ENCODE measurements at places on chromosomes 5 and 9.
A peak's percentile ranks its signal among the peaks of the same experiment; 100 is the strongest.

DNA sequence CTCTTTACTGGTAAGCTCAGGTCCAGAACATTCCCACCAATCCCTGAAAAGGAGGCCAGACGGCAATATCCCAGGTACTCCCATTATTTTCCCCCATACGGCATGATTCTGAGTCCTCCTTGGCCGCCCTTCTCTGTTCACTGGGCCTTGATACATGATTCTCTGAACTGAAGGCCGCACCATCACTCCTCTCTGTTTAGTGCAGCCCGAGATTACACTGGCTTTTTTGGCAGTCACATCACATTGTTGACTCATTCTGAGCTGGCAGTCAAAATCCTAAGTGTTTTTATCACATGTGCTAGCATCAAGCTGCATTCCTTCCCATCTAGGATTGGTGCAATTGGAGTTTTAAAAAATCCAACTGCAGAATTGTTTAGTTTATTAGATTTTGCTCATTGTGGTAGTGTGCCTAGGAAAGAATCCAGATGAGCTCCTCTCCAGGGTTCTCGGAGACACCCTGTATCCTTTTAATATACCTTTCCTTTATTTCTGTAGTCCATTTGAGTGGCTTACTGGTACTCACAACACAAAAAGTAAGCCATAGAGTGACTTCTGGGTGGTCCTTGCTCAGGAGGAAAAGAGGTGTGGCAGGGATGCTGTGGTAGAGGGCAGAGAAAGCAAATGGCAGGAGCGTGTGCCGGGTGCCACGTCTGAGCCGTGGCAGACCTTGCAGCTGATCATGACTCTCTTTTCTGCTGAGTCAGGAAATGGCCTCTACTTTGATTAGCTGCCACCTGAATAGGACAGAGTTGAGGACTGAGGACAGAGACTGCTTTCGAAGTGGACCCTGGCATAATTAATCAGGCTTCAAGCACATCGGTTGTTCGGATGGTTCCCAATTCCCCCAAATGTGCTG, 121.1 kb upstream of the IL12B start:
- DNase-seq = no peak

- no peak for DNase-seq
Measured at GRCh38 chr5:34721327-34721726, 65.2 kb downstream of the RAI14 start.

DNA sequence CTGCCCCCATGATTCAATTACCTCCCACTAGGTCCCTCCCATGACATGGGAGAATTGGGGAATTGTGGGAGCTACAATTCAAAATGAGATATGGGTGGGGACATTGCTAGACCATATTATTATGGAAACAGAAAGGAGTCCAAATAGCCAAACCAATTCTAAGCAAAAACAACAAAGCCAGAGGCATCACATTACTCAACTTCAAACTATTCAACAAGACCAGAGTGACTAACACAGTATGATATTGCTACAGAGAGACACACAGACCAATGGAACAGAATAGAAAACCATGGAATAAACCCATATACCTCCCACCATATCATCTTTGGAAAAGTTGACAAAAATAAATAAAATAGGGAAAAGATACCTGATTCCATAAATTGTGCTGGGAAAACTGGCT, 710.5 kb upstream of the CDH9 start:
- DNase-seq = no peak

DNA sequence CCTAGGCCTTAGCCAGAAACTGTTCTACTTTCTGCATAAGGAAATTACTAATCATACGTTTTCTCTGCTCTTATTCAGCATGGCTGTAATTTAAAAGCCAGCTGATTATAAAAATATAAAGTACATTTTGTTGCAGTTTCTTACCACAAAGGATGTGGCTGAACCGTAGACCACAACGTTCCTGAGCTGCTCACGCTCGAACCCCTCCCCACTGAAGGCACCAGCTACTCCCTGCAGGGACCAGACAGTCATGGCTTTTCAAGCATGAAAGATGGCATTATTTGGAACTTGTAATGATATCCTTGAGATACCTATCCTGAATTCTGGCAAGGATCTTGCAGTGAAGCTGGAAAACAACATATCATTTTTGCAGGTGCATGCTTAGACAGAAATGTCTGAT, 91.8 kb upstream of the DMRT1 start:
- DNase-seq = no peak

DNA sequence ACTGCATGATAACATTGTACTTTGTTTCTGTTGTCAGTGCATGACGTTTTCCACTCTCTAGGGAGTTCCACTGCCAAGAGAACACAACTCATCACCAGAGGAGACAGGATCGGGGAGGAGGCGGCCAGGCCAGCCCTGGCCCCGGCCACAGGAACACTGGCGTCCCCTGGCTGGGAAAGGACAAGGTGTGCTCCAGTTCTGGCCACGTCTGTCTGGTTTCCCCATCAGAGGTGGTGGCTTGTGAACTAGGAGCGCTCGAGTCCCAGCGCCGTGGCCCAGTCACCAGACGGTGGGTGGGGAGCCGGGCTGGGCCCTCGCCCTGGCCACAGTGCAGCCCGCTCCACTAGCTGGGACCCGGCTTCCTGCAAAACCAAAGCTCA, 211.9 kb upstream of the IRX4 start:
- no peak for DNase-seq

GRCh38 chr5:55621229-55621628, 86.5 kb upstream of the PLPP1 start:
- peak; percentile 7 for DNase-seq

DNA sequence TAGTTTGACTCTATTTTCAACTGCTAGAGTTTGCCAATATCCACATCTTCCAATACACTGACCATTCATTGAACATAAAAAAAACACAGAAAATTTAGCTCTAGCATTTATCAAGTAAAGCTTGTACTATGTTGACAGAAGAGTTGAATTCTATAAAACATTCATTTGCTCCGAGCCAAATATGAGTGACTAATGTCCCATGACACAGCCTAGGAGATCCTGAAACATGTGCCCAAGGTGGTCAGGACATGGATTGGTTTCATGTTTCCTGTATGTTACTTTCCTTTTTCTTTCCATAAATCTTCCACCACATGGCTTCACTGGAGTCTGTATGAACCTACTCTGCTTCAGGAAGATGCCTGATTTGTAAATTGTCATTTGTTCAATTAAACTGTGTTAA, 122.4 kb upstream of the PRDM9 start:
- DNase-seq = no peak

DNA sequence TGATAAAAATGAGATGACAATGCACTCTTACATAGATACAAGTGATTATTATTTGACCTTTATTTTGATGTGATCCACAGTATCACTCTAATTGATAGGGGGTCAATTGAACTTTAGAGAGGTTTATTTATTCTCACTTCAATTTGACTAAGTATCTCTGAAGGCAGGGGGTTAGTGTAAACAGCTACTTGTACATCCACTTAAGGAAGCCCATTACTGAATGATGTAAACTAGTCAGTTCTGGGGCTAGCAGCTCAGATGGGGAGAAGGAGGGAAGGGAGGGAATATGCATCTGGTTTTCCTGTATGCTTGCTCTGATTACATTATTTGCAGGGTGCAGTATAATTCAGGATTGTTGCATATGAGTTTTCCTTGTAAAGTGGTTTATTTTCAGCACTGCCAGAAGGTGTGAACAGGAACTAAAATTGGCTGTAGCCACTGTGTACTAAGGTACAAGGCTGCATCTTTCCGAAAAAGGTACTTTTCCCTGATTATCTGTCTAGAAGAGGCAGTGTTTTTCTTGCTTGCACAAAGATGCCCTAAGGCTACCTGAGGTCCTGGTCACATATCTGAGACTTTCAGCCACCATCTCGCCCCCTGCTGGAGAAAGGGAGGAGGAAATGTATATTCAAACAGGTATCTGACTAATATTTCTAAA, 51.2 kb downstream of the MRPS27 start:
- peak; percentile 53 for DNase-seq

GRCh38 chr5:19928562-19929421, 59.2 kb downstream of the CDH18 start:
- no peak for DNase-seq

DNA sequence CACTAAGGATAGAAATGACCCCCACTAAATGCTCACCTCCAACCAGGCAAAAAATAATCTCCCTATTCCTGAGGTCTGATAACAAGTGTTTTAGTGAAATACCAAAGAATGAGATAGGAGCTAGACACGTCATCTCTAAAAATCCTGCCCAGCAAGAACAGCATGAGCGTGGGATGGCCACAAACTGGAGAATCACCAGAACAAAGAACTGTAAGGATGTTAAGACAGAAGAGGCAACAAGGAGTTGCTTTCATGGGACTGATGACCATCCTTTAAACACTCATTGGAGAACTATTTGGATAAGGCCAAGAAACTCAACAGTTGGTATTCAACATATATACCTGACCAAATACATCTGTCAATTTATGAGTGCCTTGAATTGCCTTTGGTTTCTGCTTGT, 113.7 kb downstream of the RASEF start:
- no peak for DNase-seq

DNA sequence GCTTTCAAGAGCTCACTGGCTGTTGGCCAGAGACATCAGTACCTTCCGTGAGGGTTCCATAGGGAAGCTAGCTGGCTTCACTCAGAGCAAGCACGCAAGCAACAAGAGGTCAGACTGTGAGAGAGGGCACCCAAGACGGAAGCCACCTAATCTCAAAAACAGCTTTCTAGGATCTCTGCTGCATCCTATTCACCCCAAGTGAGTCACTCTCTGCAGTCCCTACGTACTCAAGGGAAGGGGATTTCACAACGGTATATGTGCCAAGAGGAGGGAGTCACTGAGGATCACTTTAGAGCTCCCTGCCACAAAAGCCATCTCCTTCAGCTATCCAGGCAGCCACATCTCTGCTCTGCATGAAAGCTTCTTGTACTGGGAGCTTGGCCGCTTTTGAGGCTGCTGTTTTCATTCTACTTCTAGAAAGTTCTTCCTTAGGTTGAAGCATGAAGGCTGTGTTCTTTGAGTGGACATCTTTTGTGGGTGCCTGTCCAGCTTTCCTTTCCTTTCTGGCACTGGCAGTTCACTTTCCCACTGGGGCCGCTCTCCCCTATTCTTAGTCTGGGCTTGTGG, 249.5 kb downstream of the MAN2A1 start:
- peak; percentile 6 for DNase-seq

DNA sequence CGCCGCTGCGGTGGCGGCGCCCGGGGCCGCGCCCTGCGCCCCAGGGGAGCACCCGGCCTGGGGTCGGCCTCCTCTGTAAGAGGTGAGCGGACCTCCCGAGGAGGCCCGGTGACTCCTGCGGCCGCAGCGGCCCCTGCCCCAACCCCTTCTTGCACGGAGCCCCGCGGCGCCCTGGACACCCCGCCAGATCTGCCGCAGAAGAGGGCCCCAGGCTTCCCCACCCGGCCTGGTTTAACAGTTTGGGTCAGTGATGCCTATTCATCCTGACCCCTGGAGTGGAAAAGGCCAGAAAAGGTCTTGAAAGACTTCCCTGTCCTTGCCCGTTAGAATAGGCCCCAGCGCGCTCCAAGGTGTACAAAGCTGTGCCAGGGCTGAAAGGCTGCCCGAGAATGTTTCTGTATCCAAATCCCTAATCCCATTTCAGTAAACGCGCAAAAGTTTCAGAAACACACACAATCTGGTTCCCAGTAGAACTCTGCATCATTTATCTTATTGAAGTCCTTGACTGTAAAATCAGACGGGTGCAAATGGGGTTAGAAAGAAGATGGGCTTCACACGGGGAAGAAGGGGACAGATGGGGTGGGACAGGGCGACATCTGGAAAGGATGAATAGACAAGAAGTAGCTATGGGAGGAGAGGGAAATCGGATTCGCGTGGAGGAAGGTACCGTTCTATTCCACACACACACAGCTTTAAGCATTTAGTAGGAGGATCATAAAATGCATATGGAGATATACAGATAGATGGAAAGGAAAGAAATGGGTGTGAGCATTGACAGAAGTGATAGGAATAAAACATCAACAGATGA, 1.1 kb upstream of the SSBP2 start:
- no peak for DNase-seq

DNA sequence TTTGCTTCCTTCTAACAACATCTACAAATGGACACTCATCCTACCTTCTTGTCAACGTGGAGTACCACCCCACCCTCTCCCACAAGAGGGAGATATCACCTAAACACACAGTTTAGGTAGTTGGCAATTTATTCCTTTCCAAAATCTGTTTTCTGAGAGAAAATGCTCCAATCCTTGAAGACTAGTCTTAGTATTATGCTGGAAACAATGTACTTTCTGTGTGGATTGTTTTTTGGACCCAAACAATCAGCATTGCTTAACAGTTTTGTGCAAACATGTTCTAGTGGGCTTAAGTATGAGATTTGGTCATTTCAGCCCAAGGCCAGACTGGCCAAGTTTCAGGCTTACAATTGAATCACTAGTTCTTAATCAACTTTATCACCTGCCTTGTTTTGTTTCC, 359.1 kb downstream of the ARHGEF28 start:
- no peak for DNase-seq

- no peak for DNase-seq
Measured at GRCh38 chr9:121672213-121672612, 20.8 kb downstream of the DAB2IP start.

DNA sequence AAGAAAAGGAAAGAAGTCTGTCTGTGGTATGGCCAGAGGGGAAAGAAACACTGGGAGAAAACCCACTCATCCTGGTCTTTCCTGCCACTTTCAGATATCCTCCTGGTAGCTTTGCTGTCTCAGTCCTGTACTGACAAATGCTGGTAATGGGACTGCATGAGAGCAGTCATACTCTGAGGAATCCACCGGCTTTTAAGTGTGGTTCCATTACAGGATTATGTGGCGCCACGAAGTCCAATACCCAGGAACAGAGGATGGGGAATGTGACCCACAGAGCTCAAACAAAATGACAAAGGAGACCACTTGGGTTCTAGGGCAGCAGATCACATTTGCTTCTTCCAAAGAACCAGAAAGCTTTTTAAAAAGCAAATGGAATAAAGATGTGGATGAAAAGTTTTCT, 26.3 kb upstream of the FBP1 start:
- no peak for DNase-seq

DNA sequence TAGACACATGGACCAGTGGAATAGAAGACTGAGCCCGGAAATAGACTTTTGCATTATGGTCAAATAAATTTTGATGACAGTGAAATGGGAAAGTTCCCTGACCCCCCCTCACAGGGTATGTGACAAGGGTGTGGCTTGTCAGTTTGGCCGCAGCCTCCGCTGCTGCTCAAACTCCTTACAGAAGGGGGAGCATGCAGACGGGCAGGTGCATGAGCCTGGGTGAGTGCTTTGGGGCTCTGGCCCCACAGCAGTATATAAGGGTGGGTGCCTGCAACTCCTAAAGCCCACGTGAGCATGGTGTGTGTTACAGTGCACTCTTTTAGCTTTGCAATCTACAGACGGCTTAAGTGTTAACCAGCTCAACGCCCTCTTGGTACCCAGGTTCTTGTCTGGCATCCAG, 21.9 kb upstream of the CAPSL start:
- DNase-seq = no peak

DNA sequence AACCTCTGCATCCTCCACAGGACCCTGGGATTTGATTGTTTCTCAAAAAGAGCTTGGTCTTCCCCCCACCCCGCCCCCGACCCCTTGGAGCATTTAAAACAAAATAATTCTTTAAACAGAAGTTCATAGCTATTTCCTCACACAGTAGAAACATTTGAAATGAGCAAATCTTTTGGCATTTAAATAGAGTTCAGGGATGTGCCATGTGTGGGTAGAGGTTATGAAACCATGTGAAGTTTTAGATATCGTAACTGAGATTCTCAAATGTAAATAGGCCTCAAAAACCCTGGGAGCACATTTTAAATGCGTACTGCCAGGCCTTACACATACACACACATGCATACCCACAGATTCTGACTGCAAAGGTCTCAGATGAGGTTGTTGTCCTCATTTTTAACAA, 66.5 kb downstream of the EPB41L4B start:
- no peak for DNase-seq

- DNase-seq = peak; percentile 62
Measured at GRCh38 chr5:96651047-96651446, 11.1 kb upstream of the CAST start.

- no peak for DNase-seq
Measured at GRCh38 chr5:88674356-88675167, 208.4 kb downstream of the MEF2C start.
